ENCODE measurements at places on chromosomes 4 and X.

DNA sequence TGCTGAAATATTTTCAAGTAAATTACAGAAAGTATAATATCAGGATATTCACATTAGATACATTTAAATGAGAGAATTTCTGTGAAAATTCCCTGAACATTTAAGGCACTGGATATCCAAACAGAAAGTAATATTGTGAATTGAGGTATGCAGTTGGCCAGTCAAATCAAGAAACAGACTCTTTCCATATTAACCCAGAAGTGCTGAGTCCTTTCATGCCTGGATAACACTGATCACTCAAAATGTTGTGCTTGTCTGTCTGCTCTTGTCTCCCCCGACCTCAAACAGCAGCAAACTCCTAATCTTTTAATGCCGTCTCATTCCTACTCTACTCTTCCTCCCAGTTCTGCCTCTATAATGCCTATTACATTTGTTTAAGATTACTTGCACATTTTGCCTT lies 51.2 kb downstream of the TBC1D9 start:
- H3K4me3 ChIP-seq, result no peak overlapping the region
- no peak overlapping the region for H3K27ac ChIP-seq
- no peaks in the 10 kb centered on the region for H3K36me3 ChIP-seq
- peaks cover 22% of the 10 kb centered on the region for H3K27me3 ChIP-seq
- DNase-seq, result no peak
- no peaks in the 10 kb centered on the region for H3K4me1 ChIP-seq

GRCh38 chrX:24387724-24388123 lies 27.3 kb downstream of the SUPT20HL1 start:
- no peaks in the 10 kb centered on the region for H3K36me3 ChIP-seq
- peaks cover 34% of the 10 kb centered on the region for H3K27me3 ChIP-seq
- H3K4me3 ChIP-seq, result no peak overlapping the region
- DNase-seq, result no peak

GRCh38 chrX:101303790-101304189 lies 12.7 kb upstream of the TAF7L start:
- H3K4me1 ChIP-seq, result no peaks in the 10 kb centered on the region
- no peak for DNase-seq
- no peaks in the 10 kb centered on the region for H3K27me3 ChIP-seq

DNA sequence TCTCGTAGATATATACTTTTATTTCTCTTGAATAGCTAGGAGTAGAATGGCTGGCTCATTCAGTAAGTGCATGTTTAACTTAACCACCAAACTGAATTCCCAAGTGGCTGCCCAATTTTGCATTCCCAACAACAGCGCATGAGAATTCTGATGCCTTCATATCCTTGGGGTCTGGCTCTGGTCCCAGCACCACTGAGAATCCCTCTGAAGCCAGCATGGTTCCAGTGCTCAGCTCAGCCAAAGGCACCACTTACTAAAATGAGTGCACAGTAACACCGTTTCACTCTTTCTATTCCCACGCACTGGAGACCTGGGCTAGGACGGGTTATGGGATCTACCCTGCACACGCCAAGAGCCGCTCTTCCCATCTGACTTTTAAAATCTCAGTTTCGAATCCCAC lies 60.4 kb downstream of the CASP3 start:
- H3K36me3 ChIP-seq, result no peaks in the 10 kb centered on the region
- no peak overlapping the region for H3K4me3 ChIP-seq
- no peak overlapping the region for H3K27ac ChIP-seq
- no peaks in the 10 kb centered on the region for H3K27me3 ChIP-seq
- no peak for DNase-seq

GRCh38 chr4:169158046-169158445 lies 112.7 kb downstream of the SH3RF1 start:
- no peaks in the 10 kb centered on the region for H3K4me1 ChIP-seq
- H3K36me3 ChIP-seq, result peaks cover 2% of the 10 kb centered on the region
- H3K4me3 ChIP-seq, result no peak overlapping the region
- H3K27ac ChIP-seq, result no peak overlapping the region
- H3K27me3 ChIP-seq, result peaks cover 50% of the 10 kb centered on the region
- no peak for DNase-seq

GRCh38 chr4:111781611-111782010 lies 363.6 kb upstream of the FAM241A start:
- H3K36me3 ChIP-seq, result no peaks in the 10 kb centered on the region
- no peaks in the 10 kb centered on the region for H3K4me1 ChIP-seq
- DNase-seq, result no peak
- no peaks in the 10 kb centered on the region for H3K27me3 ChIP-seq
- no peak overlapping the region for H3K4me3 ChIP-seq
- no peak overlapping the region for H3K27ac ChIP-seq

DNA sequence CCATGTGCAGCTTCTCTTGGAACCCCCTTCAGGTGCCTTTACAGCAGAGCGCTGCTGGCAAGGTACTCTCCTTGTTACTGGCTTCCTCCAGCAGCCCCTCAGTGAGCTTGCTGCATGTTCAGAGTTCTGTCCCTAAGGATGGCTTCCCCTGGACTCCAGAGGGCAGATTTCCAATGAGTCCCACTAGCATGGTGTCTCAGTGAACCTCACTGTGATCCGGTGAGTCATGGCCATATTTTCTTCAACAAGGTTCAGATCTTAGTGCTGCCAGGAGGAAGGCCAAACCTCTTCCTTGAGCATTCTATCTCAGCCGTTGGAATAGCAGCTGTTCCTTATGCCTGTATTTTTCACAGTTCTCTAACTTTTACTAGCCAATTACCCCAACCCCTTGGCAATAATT lies 98.8 kb downstream of the CASK start:
- peaks cover 2% of the 10 kb centered on the region for H3K36me3 ChIP-seq
- H3K4me3 ChIP-seq, result no peak overlapping the region
- peaks cover 4% of the 10 kb centered on the region for H3K4me1 ChIP-seq
- no peak overlapping the region for H3K27ac ChIP-seq
- H3K27me3 ChIP-seq, result no peaks in the 10 kb centered on the region

- no peaks in the 10 kb centered on the region for H3K4me1 ChIP-seq
- no peak overlapping the region for H3K4me3 ChIP-seq
- no peak for DNase-seq
These were observed 313.0 kb upstream of the GRID2 start for GRCh38 chr4:91990726-91991125.

- no peaks in the 10 kb centered on the region for H3K4me1 ChIP-seq
- H3K4me3 ChIP-seq, result no peak overlapping the region
- no peak for DNase-seq
- no peaks in the 10 kb centered on the region for H3K27me3 ChIP-seq
These were observed 50.8 kb upstream of the ADGRL3 start for GRCh38 chr4:61149278-61149677.

- peaks cover 8% of the 10 kb centered on the region for H3K4me1 ChIP-seq
- no peaks in the 10 kb centered on the region for H3K36me3 ChIP-seq
- DNase-seq, result no peak
- no peak overlapping the region for H3K4me3 ChIP-seq
These were observed 32.4 kb downstream of the NOCT start for GRCh38 chr4:139048026-139048425.

GRCh38 chrX:115339441-115340025 lies 50.0 kb downstream of the LUZP4 start:
- no peak for DNase-seq
- H3K4me3 ChIP-seq, result no peak overlapping the region
- no peaks in the 10 kb centered on the region for H3K27me3 ChIP-seq
- no peak overlapping the region for H3K27ac ChIP-seq

- H3K4me3 ChIP-seq, result no peak overlapping the region
- H3K27me3 ChIP-seq, result peaks cover 8% of the 10 kb centered on the region
- no peaks in the 10 kb centered on the region for H3K36me3 ChIP-seq
- no peak for DNase-seq
- H3K27ac ChIP-seq, result no peak overlapping the region
- H3K4me1 ChIP-seq, result peaks cover 4% of the 10 kb centered on the region
These were observed 33.4 kb upstream of the SRD5A3 start for GRCh38 chr4:55312489-55313101.

GRCh38 chr4:188246488-188246887 lies 107.2 kb downstream of the TRIML1 start:
- H3K36me3 ChIP-seq, result no peaks in the 10 kb centered on the region
- no peak for DNase-seq
- no peak overlapping the region for H3K27ac ChIP-seq
- H3K27me3 ChIP-seq, result no peaks in the 10 kb centered on the region
- no peak overlapping the region for H3K4me3 ChIP-seq

- H3K36me3 ChIP-seq, result peaks cover 2% of the 10 kb centered on the region
- no peak overlapping the region for H3K27ac ChIP-seq
- H3K27me3 ChIP-seq, result peaks cover 8% of the 10 kb centered on the region
- H3K4me3 ChIP-seq, result no peak overlapping the region
- no peaks in the 10 kb centered on the region for H3K4me1 ChIP-seq
These were observed 19.9 kb upstream of the TMEM255A start for GRCh38 chrX:120331116-120331515.
